Suprapubic skin (tissue), 4 donors: ENCODE measurements at places on chromosomes 1 and 21. TPM values are rescaled to one million over a fixed set of nuclear protein-coding genes. Genes with fewer than 3 reads are reported as not detected.

DNA sequence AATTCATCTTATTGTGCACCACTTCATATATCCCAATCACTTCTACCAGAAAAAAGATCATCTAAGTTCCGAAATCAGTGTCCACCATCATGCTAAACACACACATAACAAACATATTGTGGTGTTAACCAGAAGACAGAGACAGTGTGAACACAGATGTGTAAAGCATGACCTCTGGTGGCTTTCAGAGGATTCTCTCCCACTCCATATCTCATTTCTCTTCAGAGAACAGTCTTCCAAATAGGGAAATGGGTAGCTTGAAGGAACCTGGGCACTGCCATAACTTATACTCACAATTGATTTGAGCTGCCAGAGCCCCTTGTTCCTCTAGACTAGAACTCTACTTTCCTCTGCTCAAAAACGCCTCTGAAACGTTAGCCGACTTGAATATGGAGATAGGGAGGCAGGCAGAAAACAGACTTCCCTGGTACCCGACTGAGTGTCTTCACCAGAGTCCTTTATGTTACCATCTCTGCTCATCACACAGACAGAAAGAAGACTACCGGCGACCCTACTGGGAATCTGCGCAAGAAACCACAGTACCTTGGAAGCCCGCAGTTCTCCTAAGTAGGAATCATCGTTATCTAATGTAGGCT lies 1.8 kb upstream of the ELAPOR1 start:
- H3K27ac ChIP-seq, result peak overlapping the region; percentile 2
- H3K36me3 ChIP-seq, result no peaks in the 10 kb centered on the region
- no peak for DNase-seq
- H3K4me1 ChIP-seq, result peaks cover 22% of the 10 kb centered on the region
- peak overlapping the region; percentile 50 for H3K4me3 ChIP-seq

- no peak overlapping the region for H3K4me3 ChIP-seq
- DNase-seq, result no peak
- peaks cover 7% of the 10 kb centered on the region for H3K4me1 ChIP-seq
- H3K27ac ChIP-seq, result no peak overlapping the region
- H3K36me3 ChIP-seq, result no peaks in the 10 kb centered on the region
Observed at GRCh38 chr21:29481641-29482040, 182.9 kb downstream of the BACH1 start.

Gene RNF186
- not detected for total RNA-seq

Gene DISP1
- total RNA-seq, result 20.6 TPM

GRCh38 chr1:186633116-186633515 lies 47.1 kb downstream of the PTGS2 start:
- H3K27me3 ChIP-seq, result no peaks in the 10 kb centered on the region
- no peak overlapping the region for H3K4me3 ChIP-seq
- H3K36me3 ChIP-seq, result no peaks in the 10 kb centered on the region
- H3K27ac ChIP-seq, result no peak overlapping the region
- peaks cover 5% of the 10 kb centered on the region for H3K4me1 ChIP-seq

Gene PLA2G2F
- 14.7 TPM for total RNA-seq

DNA sequence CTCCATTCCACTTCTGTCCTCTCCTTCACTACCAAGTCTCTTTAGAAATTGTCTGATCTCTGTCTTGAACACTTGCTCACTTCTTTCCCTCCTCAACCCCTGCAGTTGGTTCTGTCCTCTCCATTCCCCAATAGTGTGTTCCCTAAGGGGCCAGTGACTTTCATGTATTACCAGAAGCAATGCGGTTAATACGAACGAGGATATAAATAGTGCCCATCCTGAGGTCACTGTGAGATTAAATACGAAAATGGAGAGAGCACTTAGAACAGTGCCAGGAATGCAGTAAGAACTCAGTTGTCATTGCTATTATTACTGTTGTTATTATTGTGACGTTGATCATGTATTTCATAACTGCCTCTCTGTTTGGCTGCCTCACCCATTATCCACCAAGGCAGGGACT lies 53.0 kb upstream of the ARTN start:
- no peaks in the 10 kb centered on the region for H3K36me3 ChIP-seq
- peaks cover 25% of the 10 kb centered on the region for H3K4me1 ChIP-seq
- no peak overlapping the region for H3K4me3 ChIP-seq
- DNase-seq, result no peak
- H3K27ac ChIP-seq, result no peak overlapping the region

GRCh38 chr1:226104671-226105121 lies 42.2 kb downstream of the H3-3A start:
- H3K27ac ChIP-seq, result no peak overlapping the region
- H3K4me3 ChIP-seq, result no peak overlapping the region
- H3K27me3 ChIP-seq, result no peaks in the 10 kb centered on the region

Gene KIAA0040
- 19.3 TPM for total RNA-seq

GRCh38 chr1:213135572-213135971 lies 84.5 kb downstream of the RPS6KC1 start:
- no peak overlapping the region for H3K4me3 ChIP-seq
- peaks cover 5% of the 10 kb centered on the region for H3K36me3 ChIP-seq
- no peaks in the 10 kb centered on the region for H3K4me1 ChIP-seq

DNA sequence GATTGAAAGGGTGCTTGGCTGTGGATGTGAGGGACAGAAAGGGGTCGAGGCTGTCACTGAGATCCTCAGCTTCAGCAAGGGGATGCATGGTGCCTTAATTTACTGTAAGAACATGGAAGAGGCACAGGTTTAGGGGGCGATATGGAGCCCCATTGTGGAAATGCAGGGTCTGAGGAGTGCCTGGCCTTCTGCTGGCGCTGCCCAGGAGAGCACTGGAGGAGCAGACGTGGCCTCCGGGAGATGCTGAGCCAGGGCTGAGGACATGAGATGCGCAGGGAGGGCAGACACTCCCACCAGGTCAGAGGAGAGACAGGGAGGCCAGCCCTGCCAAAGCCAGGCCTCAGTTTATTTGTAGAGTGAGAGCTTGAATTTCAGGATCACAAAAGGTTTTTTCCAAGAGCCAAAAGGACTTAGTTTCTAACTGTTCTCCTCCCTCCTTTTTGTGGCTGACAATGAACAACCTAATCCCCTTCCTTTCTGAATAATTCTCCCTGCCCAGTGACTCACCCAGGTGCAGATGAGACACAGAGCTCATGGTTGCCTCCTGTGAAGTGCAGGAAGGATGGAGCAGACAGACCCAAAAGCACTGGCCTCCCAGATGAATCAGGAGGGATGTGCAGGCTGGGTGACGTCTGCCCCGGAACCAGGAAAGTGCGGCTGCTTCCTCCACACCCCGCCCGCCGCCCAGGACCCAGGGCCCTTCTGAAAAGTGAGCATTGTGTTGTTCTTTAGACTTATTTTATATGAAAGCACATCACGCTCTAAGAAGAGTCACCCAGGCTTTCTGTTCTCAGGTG lies 73.0 kb upstream of the TMPRSS2 start:
- no peaks in the 10 kb centered on the region for H3K27me3 ChIP-seq
- H3K27ac ChIP-seq, result no peak overlapping the region
- H3K4me1 ChIP-seq, result no peaks in the 10 kb centered on the region
- no peaks in the 10 kb centered on the region for H3K36me3 ChIP-seq
- DNase-seq, result no peak

Gene NUP210L
- total RNA-seq, result not detected

DNA sequence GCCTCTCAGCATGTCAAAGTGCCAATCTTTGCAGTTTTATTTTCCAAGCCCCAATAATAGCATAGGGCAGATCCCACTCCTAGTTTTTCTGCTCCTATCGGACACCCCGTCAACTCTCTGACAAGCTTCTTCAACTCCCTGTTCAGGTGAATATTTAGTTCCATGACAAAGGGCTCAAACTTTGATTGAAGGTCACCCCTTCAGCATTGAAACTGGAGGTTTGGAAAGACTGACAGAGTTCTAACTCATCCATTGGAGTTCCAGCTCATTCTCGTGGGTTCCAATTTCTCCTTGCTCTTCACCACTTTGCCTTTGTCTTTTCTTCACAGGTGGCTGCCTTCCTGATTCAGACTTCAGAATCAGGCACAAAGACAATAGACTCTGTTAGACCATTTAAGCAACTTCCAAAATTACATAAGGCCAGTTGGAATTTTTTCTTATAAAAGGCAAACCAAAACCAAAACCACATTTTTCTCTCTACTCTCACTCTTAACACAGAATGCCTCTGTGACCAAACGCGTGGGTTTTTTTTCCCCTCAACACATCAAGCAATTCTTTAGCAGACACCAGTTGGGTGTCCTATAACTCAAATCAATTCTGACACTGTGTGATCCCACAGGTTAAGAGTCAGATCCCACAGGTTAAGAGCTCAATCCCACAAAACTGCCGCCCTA lies 169.3 kb upstream of the USP25 start:
- no peaks in the 10 kb centered on the region for H3K27me3 ChIP-seq
- DNase-seq, result no peak
- H3K27ac ChIP-seq, result no peak overlapping the region
- no peak overlapping the region for H3K4me3 ChIP-seq

DNA sequence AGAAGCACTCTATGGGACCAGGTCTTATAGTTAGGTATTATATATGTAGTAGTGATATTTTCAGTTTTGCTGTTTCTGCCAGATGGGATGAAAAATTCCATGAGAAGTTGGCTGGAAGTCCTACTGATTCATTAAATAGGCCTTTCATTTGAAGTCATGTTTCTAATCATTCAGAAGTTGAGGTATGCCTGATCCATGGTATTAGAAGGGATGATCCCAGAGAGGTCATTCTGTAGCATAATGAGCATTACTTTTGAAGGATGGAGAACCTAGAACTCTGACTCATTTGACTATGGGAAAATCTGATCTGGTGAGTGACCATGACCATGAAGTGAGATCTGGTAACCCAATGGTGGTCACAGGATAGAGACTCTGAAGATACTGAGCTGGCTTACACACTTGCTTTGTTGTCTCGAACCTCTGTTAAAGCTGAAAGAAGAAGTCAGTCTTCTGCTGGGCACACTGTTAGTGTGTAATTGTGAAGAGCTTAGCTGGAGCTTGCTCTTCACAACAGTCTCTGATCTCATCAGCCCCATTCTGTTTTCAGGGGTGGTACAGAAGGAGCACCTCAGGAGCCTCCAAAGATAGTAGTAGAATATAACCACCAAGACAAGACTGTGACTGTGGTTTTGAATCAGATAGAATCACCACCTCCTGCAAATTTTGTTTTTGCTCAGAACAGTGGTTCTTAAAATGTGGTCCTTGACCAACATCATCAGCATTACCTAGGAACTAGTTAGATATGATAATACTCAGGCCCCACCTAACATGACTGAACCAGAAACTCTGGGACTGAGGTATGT lies 9.0 kb downstream of the MGST3 start:
- H3K27ac ChIP-seq, result no peak overlapping the region
- H3K4me3 ChIP-seq, result no peak overlapping the region
- peaks cover 13% of the 10 kb centered on the region for H3K36me3 ChIP-seq
- H3K4me1 ChIP-seq, result peaks cover 40% of the 10 kb centered on the region
- H3K27me3 ChIP-seq, result no peaks in the 10 kb centered on the region

- peak overlapping the region; percentile 0 for H3K4me3 ChIP-seq
- peak overlapping the region; percentile 95 for H3K27ac ChIP-seq
- H3K4me1 ChIP-seq, result peaks cover 44% of the 10 kb centered on the region
- peak; percentile 87 for DNase-seq
- no peaks in the 10 kb centered on the region for H3K36me3 ChIP-seq
- no peaks in the 10 kb centered on the region for H3K27me3 ChIP-seq
Observed at GRCh38 chr1:223707256-223708000, 4.9 kb upstream of the CAPN2 start.

- DNase-seq, result no peak
- H3K4me1 ChIP-seq, result no peaks in the 10 kb centered on the region
- no peak overlapping the region for H3K4me3 ChIP-seq
- H3K36me3 ChIP-seq, result no peaks in the 10 kb centered on the region
Observed at GRCh38 chr21:38392661-38393060, 105.6 kb downstream of the ERG start.

- H3K36me3 ChIP-seq, result peaks cover 77% of the 10 kb centered on the region
- H3K27me3 ChIP-seq, result no peaks in the 10 kb centered on the region
- no peak for DNase-seq
- H3K27ac ChIP-seq, result no peak overlapping the region
Observed at GRCh38 chr1:7842517-7842916, 10.3 kb downstream of the UTS2 start.

GRCh38 chr1:93710499-93711453 lies 29.1 kb upstream of the BCAR3 start:
- H3K27ac ChIP-seq, result no peak overlapping the region

DNA sequence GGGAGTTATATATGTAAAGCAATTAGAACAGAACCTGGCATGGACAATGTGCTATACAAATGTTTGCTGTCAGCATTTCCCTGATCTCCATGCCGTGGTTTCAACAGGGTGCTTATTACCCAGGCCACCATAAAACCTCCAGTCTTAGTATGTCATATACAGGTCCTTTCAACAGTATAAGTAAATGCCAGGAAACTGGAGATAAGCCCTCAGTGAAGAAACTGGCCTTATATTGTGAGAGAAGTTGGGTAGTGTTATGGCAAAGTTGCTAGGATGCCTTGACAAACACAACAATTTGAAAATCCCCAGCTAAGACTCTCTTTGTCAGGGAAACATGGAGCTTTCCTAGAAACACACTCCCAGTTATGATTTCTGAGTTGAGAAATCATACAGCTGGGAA lies 850.2 kb upstream of the ADAMTS5 start:
- H3K27me3 ChIP-seq, result no peaks in the 10 kb centered on the region
- no peak for DNase-seq
- no peak overlapping the region for H3K27ac ChIP-seq
- no peak overlapping the region for H3K4me3 ChIP-seq
- H3K4me1 ChIP-seq, result no peaks in the 10 kb centered on the region
- no peaks in the 10 kb centered on the region for H3K36me3 ChIP-seq

- no peak overlapping the region for H3K27ac ChIP-seq
- no peak for DNase-seq
- H3K4me3 ChIP-seq, result no peak overlapping the region
- no peaks in the 10 kb centered on the region for H3K27me3 ChIP-seq
Observed at GRCh38 chr1:187445066-187445465, 616.3 kb downstream of the PLA2G4A start.

DNA sequence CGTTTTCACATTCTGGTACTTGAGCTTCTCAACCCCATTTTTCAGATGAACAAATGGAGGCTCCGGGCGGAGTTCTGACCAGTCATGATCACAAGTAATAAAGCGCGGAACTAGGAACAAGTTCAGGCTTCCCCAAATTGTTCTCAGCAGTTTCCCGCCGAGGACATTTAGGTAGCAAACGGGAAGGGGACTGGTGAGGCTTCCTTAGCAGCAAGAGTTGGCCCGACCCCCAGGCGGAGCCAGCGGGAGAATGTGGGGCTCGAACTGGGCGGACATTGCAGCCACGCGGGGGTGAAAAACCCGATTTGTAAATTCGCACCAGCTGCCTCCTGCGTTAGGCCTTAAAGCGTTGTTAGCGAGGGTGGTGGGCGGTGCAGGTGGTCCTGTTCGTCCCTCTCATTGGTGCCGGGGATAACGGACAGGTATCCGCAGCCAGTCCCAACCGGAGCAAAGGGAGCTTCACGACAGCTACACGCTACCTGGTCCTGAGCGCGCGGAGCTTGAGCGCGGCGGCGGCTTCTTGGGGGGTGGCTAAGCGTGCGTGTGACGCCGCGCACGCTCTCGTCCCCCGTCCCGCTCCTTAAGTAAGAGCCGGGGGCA lies 15.3 kb downstream of the SEMA6C start:
- H3K27ac ChIP-seq, result peak overlapping the region; percentile 47
- DNase-seq, result peak; percentile 92
- peaks cover 14% of the 10 kb centered on the region for H3K36me3 ChIP-seq
- peak overlapping the region; percentile 41 for H3K4me3 ChIP-seq
- H3K4me1 ChIP-seq, result peaks cover 13% of the 10 kb centered on the region

Gene PHTF1
- 1.5 TPM for total RNA-seq

- H3K4me1 ChIP-seq, result peaks cover 52% of the 10 kb centered on the region
- H3K36me3 ChIP-seq, result peaks cover 79% of the 10 kb centered on the region
- no peak overlapping the region for H3K4me3 ChIP-seq
- no peaks in the 10 kb centered on the region for H3K27me3 ChIP-seq
- no peak overlapping the region for H3K27ac ChIP-seq
Observed at GRCh38 chr1:23696335-23696989, 4.9 kb downstream of the RPL11 start.
